ENCODE measurements at places on chromosomes 2 and 18.

DNA sequence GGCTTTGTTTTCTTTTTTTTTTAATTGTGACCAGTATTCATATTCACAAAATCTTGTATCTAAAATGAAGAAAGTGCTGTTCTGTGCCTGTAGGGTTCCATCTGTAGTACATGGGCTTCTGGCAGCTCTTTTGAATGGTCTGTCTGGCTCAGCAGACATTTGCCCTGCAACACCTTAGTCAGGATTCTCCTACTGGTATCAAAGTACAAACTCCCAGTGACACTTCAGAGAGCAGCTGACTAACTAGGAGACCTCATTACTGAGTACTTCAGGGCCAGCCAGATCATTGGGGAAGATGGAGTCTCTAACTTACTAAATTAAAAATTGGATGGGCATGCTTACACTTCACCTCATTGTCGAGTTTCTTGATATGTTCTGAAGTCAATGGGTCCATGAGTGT is 39.7 kb downstream of the GRHL1 start:
- DNase-seq, result no peak

GRCh38 chr2:2769481-2770431 is 438.7 kb upstream of the MYT1L start:
- DNase-seq, result no peak

DNA sequence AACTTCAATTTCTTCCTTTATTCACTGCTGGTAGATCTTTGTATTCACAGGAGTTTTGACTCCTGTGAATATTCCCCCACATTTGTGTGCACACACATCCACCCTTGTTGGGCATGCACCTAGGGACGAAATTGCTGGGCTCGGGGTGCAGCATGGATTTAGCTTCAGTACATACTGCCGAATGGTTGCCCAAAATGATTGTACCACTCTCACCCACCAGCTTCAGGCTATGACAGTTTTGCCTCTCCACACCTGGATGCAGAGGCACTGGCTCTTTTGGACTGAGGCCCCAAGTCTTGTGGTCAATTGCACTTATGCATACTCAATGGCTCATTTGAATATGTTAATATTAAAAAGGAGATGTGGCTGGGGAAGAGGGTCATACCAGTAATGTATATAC is 65.1 kb upstream of the ODC1 start:
- DNase-seq, result no peak

DNA sequence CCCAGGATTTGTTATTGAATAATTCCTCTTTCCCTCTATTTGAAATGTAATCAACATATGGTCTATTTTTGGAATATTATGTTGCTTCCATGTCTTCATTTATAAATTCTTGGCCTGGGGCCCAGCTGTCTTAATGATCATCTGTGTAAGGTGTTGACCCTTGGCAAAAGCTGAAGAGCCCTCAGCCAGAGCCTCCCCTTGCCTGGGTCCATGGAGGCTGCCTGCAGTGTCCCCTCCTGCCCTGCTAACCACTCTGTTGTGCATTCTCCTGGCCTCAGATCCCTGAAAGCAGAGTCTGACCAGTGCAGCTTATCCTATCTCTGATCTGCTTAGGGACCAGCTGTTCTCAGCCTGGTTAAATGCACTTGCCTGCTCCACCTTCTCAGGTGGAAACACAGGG is 226.1 kb upstream of the APCDD1 start:
- no peak for DNase-seq

DNA sequence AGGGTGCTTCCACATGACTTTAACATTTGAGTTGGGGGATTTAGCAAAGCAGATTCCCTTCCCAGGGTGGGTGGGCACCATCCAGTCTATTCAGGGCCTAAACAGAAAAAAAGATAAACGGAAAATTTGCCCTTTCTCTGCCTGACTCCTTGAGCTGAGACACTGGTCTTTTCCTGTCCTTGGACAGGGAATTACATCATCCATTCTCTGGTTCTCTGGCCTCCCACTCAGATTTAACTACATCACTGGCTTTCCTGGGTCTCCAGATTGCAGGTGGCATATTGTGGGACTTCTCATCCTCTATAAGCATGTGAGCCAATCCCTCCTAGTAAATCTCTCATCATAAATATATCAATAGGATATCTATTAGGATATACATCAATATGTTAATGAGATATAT is 25.8 kb downstream of the CAPN13 start:
- no peak for DNase-seq

- DNase-seq, result no peak
Measured at GRCh38 chr2:114800371-114800770, 357.9 kb downstream of the DPP10 start.

DNA sequence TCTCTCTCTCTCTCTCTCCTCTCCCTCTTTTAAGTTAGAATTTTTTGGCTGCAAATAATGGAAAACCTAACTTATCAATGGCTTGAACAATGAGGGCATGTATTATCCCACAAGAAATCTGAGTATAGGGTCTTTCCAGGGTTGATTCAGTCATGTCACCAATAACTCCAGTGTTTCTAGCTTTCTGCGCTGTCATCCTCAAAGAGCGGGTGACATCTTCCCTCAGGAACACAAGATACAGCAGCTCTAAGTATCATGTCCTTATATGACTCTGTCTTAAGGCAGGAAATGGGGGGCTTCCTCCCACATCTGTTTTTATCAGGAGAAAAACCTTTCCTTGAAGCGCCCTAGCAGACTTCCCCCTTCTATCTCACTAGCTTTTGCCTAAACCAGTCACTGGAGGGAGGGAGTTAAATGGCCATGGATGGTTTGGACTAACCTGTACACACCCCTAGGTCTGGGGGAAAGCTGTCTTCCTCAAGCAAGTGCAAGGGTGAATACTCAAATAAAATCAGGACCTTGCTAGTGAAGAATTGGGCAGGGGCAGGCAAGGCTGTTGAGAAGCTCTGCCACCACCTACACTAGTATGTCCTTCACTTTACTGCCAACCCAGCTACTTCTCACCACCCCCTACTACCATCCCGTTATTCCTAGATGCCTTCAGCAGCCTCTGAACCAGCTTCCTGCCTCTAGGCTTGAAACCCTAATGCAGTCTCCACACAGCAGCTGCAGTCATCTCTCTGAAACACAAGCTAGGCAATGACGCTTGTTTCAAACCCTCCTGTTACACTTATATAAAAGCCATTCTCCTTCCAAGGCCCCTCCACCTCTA is 7.5 kb upstream of the TUBA4A start:
- no peak for DNase-seq

- no peak for DNase-seq
Measured at GRCh38 chr2:70887208-70887549, 48.5 kb upstream of the ATP6V1B1 start.
